ENCODE measurements at places on chromosomes 2 and 18.

GRCh38 chr2:31317396-31317795 is 83.4 kb downstream of the EHD3 start:
- no peak for DNase-seq

GRCh38 chr2:157751462-157752058 is 122.9 kb upstream of the ACVR1C start:
- DNase-seq, result peak; percentile 76

DNA sequence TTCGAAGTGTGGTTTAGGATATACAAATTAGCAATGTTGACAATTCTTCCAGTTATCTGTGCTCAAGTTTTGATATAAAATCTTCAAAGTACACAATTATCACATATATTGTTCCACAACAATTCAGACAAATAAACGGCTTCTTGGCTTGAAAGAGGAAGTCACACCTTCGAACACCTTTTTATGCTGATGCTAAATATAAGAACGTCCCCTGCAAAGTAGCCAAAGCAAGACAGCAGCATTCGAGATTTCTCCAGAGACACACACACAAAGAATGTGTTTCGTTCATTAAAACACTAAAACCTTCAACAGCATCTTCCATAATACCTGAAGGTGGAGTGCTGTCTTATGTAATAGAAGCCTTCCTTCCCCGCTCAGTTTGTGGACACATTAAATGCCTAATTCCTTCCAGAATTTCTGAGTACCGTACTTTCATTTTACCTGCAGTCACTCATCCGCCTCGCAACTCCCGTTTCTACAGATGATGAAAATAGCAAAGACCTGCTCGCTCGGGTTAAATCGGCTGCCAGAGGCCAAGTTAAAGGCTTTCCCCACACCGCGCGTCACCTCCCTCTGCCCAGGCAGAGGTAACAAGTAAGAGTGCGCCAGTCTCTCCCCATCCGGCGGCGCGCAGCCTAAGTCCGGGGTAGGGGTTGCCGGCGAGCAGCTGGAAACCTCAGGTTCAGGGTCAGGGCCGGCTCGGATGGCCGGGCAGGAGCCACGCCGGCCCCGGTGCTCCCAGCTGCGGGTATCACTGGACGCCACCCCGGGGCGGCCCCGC is 847 bp downstream of the SERPINE2 start:
- peak; percentile 47 for DNase-seq

- DNase-seq, result no peak
Measured at GRCh38 chr2:191617575-191617974, 60.4 kb upstream of the NABP1 start.

DNA sequence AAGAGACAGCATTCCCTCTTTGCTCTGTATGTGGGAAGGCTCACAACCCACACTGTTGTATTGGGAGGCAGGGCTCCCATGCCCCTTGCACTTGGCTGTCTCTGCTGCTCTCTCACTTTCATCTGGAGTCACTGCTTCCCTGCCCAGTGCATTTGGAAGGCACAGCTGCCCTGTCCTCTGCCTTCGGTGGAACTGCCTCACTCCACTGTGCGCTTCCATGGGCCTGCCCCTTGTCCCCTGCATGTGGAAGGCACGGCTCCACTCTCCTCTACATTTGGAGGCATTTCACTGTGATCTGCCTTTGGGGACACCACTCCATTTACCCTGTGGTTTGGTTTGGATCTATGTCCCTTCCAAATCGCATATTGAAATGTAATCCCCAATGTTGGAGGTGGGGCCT is 9.1 kb upstream of the PROM2 start:
- DNase-seq, result no peak

- DNase-seq, result no peak
Measured at GRCh38 chr18:39946623-39947061, 2008.4 kb upstream of the PIK3C3 start.

DNA sequence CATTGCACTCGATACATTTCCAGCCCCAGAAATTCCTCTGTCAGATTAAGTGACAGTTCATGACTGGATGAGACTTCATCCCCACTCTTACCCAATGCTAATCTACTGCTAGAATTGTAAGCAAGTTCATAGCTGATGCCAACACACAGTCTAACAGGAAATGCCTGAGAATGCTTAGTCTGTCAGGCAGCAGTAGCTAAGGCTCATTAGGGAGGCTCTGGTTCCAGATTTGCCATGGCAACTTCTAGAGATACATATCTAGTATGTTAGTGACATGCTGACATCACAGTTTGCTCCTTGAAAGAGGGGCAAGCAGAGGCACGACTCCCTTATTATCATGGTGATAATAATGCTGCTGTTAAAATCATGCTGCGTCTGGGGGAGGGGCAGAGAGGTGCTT is 198.4 kb downstream of the RBM43 start:
- peak; percentile 20 for DNase-seq

GRCh38 chr2:200993097-200993496 is 29.6 kb upstream of the ORC2 start:
- no peak for DNase-seq

GRCh38 chr18:10379522-10379921 is 74.9 kb upstream of the APCDD1 start:
- DNase-seq, result no peak

- DNase-seq, result peak; percentile 40
Measured at GRCh38 chr2:225354281-225354774, 45.2 kb upstream of the NYAP2 start.

DNA sequence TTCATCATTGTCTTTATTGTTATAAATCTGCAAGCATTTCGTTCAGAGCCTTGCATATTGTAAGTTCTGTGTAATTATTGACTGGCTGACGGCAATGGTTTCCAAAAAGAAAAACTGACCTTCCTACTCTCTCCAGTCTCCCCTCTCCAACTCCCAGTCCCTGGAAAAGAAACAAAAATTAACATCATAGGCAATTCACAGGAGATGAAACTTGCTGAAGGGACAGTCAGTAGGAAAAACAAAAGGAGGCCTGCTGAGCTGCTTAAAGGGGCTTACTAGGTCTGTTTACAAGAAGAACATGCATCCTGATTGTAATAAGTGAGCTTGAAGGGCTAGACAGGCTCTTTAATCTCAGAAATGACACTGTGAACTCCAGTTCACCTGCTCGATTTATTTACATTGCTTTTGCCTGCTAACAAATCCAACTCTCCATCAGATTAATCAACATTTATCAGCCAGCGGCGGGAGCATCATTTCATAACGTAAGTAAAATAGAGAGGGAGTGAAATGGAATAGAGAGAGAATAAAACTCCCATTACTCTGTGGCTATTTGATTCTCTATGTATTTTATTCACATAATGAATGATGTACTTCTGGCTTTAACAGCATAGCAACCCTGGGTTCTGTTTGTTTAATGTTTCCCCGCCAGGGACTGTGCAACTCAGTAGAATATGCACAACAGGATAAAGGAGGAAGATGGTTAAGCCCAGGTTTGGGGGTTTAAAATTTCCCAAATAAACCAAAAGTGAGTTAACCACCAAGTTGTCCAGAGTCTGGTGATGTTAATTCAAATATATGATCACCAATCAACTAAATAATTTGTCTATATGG is 256.7 kb upstream of the SETBP1 start:
- no peak for DNase-seq

GRCh38 chr2:191664823-191665677 is 12.9 kb upstream of the NABP1 start:
- DNase-seq, result no peak

- no peak for DNase-seq
Measured at GRCh38 chr2:95392320-95392719, 10.2 kb upstream of the FAHD2A start.

DNA sequence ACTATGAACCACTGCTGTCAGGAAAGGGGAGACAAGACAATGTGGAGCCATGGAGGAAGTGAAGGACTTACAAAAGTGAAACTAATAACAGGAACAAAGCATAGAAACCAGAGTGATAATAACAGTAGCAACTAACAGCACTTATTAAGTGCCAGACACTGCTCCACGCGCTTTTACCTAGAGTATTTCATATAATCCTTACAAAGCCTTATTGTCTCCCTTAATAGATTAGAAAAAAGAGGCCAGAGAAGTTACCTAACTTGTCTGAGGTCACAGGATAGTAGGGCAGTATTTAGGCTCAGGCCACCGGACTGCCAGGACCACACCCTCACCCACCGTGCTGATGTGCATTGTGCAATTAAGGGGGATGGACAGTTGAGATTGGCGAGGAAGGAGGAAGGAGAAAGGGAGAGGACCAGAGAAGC is 98.6 kb upstream of the NFU1 start:
- no peak for DNase-seq

DNA sequence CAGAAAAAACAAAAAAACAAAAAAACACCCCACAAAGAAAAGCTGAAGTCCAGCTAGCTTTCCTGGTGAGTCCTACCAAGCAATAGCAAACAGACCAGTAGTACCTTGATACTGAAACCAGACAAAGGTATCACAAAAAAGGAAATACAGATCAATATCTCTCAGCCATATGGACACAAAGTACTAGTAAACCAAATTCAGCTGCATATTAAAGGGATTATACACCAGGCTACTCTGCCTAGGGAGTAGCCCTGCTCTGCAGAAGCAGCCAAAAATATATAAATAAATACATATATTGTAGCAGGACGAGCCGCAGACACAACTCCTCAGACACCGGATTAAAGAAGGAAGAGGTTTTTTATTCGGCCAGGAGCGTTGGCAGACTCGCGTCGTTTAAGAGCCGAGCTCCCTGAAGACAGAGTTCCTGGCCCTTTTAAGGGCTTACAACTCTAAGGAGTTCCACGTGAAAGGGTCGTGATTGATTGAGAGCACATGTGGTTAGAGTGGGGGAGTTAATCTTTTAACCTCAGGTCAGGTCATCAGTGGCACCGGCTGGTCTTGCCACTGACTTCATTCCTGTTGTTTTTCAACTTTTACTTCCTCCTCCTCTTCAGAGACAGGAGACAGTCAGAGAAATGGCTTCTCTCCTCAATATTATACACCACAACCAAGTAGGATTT is 38.4 kb upstream of the DTNB start:
- DNase-seq, result no peak

DNA sequence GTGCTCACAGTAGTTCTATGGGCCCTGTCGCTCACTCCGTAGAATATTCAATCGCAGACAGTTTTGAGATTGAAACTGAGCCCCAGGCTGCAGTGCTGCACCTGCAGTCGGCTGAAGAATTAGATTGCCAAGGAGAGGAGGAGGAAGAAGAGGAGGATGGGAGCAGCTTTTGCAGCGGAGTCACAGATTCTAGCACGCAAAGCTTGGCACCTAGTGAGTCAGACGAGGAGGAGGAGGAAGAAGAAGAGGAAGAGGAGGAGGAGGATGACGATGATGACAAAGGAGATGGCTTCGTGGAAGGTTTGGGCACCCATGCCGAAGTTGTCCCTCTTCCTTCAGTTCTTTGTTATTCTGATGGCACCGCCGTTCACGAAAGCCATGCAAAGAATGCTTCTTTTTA is 115.2 kb downstream of the GALNT3 start:
- DNase-seq, result no peak

DNA sequence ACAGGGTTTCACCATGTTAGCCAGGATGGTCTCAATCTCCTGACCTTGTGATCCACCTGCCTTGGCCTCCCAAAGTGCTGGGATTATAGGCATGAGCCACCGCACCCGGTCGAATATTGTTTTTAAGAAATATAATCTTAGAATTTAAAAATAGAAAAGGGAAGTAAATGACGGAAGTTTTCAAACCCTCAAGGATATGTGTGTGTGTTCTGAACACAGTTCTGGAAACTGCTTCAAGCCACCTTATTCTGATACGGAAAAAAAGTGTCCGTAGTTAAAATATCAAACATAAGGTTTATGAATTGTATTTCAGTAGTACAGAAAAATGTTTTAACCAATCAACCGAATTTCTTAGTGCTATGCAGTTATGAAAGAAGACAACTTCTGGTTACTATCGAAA is 115.9 kb downstream of the UPP2 start:
- no peak for DNase-seq

DNA sequence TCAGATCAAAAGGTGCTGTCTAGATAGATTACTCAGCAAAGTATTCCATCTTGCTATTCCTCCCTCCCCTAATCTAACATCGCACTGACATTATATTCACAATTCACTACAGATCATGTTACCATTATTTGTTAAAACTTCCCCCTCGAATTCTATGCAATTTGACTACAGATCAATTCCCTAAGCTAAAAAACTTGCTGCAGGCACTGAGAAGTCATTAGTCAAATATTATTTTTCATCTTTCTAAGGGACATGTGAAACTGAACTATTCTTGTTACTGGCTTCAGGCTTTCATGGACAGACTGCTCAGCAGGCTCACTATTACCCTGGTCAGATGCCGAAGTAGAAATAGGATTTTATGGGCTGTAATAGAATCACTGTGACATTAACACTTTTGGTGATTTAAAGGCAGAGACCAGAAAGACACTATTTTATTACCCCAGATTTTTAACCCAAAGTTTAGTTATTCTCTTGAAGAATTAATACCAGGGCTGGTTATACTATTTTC is 15.1 kb downstream of the MYL1 start:
- no peak for DNase-seq

- DNase-seq, result no peak
Measured at GRCh38 chr2:238908960-238909951, 61.4 kb downstream of the TWIST2 start.

DNA sequence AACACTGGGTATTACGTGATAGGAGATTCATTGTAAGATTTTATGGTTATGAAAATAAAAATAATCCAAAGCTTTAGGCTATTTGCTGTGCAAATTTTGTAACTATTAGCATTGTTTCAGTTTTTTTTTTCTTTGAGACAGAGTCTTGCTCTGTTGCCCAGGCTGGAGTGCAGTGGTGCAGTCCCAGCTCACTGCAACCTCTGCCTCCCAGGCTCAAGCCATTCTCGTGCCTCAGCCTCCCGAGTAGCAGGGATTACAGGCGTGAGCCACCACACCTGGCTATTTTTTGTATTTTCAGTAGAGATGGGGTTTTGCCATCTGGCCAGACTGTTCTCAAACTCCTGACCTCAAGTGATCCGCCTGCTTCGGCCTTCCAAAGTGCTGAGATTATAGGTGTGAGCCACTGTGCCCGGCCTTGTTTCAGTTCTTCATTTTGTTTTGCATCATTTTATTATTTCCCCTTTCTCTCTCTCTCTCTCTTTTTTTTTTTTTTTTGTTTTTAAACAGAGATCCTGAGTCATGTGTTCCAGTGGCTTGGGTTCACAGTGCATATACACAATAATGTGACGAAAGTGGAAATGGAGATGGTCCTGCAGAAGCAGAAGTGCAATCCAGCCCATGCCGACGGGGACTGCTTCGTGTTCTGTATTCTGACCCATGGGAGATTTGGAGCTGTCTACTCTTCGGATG is 25.8 kb downstream of the CASP10 start:
- no peak for DNase-seq

GRCh38 chr2:130724455-130724854 is 4.4 kb upstream of the GPR148 start:
- no peak for DNase-seq

- DNase-seq, result no peak
Measured at GRCh38 chr2:235283246-235283645, 210.6 kb upstream of the AGAP1 start.

DNA sequence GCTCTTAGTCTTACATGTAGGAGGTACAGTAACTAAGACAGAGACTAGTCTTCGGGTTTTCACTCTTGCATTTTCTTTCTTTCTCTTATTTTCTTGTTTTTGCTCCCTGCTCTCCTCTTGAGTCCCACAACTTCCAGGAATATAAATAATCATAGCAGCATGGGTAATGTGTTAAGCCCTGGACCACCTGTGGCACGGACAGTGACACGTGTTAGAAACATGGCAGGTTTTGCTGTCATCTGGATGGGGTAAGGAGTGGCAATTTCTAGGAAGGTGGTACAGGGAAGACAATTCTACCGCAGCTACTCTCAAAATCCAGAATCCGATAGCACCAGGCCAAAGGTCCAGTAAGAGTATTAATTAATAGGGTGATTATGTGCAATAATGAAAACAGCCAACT is 237.5 kb upstream of the FAM98A start:
- no peak for DNase-seq

GRCh38 chr2:30454571-30454970 is 7.5 kb downstream of the LCLAT1 start:
- no peak for DNase-seq

Data from NCI-H2081 (cell line).